ENCODE measurements at places on chromosomes 13 and 19.

- DNase-seq: no peak
These were observed 241.3 kb downstream of the DACH1 start for GRCh38 chr13:71625694-71626093.

DNA sequence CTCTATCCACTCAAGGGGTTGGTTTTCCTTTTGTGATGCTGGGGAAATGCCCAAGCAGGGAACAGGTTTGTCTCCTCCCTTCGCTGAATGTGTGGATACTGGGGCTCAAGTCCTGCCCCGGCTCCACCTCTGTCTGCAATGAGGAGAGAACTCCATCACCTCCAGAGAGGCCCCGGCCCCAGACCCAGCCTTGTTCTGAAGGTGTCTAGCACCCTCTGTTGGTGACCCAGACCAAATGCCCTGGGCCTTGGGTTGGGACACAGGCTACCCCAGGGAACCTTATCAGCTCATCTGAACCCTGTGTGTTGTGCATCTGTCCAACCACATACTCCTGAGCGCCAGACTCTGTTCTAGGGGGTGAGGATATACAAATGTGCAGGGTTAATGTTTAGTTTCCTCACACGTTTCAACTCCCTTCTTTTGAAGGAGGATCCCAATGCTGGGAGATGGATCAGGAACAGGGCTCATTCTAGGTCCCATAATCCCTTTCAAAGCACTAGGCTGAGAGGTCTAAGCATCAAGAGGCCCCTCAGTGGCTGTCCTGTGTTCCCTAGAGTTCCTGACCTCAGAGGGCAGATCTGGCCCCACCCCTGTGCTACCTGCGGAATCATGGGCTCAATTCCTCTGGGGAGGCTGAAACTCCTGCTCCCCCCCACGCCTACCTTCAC, 112.5 kb upstream of the SLC7A1 start:
- DNase-seq: no peak

DNA sequence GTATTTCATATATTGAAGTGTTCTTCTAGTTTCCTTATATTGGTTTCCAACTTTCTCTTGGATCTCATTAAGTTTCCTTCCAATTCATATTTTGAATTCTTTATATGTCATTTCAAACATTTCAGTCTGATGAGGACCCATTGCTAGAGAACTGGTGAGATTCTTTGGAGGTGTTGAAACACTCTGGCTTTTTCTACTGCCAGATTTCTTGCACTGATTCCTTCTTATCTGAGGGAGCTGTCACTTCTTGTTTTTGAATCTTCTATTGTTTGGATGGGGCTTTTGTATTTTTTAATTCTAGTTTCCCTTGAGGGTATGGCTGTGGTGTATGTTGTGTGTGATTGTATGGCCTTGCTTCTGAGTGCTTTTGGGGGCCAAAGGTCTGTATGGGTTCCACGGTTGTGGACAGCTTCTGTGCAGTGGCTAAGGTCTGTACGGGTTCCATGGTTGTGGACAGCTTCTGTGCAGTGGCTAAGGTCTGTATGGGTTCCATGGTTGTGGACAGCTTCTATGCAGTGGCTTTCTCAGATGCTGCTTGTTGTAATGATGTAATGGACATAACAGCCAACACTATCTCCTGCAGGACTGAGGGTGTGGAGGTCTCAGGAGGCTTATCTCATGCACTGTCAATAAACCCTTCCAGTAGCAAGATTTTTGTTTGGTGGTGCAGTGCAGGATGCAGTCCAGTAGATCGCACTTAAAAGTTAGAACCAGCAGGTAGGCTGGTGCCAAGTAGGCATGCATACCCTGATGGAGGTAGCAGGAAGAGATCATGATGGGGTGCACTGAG, 36.8 kb downstream of the ACSBG2 start:
- DNase-seq: no peak

DNA sequence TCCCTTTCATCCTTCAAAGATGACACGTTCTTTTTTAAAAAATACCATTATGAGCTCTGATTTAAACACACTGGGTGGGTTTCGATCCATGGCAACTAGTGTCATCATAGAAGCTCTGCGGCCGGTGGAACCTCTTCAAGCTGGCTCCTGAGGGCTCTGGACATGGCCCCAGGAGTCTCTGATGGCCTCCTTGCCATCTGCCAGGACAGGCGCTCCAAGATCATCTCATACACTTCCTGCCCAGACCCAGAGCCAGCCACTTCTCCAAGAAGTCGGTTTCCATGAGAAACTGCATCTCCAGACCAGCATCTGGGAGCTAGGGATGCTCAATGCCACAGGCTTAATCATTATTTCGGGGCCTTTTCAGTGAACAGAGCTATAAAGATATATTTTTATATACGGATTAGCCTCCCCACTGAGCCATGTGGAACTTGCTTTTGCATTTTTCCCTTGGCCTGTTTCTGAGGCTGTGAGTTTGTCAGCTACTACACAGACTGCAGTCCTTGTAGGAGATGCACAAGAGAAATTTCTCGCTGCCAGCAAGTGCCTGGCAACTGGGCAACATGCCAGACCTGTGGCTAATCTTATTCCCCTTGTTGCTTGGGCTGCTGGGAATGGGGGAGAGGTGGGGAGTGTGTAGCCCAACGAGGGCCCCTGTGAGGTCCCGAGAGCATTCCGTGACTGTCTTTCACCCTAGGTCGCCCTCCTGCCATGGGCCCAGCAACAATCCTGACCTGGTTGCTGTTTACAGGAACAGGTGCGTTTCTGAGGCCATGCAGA, 15.9 kb downstream of the SUGP1 start:
- no peak for DNase-seq

DNA sequence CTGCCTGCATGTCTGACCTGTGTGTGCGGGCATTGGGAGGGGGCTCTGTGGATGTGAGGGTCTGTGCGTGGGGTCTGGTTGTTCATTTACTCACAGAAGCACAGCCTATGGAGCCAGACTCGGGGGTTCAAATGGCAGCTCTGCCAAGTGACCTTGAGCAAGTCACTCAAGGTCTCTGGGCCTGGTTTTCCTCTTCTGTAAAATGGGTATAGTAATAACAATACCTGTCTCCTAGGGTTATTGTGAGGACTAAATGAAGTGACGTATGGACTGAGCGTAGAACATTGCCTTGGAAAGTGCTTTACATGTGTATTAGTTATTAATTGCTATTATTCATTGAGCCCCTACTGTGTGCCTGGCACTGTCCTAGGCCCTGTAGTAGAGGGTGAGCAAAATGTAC, 24.4 kb downstream of the CKM start:
- no peak for DNase-seq

DNA sequence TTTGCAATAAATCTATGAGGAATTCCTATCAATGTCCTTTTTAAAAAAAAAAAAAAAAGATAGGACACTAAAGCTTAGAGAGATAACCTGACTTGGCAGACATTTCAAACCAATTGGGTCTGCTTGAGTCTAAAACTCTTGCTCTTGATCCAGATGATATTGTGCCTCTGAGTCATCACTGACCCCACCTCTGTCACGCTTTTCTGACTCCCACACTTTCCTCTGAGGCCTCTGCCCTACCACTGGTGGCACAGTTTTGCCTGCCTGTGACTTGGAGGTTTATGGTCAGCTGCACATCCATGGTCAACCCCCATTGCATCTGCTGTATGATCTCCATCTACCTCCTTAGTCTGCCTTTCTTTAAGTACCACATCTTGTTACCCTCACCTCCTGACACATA, 328.7 kb downstream of the SPRY2 start:
- no peak for DNase-seq

DNA sequence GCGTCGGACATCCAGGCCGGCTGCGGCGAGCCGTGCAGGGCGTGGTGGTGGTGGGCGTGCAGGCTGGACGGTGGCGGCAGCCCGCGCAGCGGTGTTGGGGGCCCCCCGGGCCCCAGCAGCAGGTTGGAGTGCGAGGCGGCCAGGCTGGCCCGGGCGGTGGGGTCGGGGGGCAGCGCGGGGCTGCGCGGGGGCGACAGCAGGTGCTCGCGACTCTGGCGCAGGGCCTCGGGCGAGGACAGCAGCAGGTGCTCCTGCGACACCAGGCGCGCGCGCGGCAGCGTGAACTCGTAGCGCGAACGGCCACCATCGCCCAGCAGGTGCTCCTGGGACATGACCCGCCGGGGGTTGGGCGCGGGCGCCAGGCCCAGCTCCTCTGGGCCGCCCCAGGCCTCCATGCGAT, 9.8 kb downstream of the SHISA7 start:
- no peak for DNase-seq

GRCh38 chr13:25462301-25463125, 90.7 kb downstream of the ATP8A2 start:
- no peak for DNase-seq

GRCh38 chr19:34676697-34677385, at the start of gene SCGB2B2:
Gene SCGB2B2, minus strand, starts transcription at chr19:34677159. Its CDS starts 82,596 bp downstream, at chr19:34594563.
- DNase-seq: peak; percentile 86

GRCh38 chr19:41595258-41595889, 19.4 kb downstream of the CEACAM21 start:
- DNase-seq: no peak

DNA sequence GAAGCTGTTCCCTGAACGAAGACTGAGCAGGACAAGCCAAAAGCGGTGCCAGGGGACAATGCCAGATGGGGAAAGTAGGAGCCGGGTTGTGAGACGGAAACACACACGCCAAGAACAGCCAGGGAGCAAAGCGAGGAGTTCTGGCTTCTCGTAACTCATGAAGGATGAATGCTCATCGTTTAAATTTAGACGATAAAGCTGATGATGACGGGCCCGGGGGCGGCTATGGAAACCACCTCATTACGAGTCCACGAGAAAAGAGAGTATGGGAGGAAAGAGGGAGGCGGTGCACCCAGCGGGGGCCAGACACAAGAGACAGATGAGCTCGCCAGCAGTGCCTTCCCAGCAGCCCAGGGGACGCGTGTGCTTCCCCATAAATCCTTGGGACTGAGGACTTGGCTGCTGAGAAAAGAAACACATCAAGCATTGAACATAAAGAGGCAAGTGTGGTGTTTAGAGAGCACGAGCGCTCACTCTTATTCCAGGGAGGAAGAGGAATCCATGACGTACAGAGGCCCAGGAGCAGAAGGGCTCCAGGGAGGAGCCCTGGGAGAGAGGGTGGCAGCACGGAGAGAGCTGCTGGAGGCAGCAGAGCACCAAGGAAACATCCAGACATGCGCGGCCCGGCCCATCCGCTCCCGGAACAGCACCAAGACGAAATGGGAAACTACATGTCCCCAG, 70.7 kb downstream of the EPS15L1 start:
- peak; percentile 50 for DNase-seq

DNA sequence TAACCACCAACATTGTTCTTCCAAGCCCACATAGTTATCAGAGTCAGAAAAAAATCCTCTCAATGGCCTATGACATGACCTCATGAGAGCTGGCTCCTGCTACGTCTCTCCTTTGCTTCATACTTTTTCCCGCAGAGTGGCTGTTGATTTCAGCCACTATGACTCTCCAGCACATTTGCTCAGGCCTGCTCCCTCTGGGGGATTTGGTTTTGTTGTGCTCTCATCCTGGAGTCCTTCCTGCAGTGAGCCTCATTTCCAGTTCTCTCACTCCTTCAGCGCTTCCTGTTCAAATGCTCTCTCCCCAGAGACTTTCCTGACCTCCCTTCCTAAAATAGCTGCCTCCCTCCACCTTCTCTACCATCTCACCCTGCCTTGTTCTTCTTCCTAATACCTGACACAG, 72.0 kb upstream of the USP29 start:
- no peak for DNase-seq

DNA sequence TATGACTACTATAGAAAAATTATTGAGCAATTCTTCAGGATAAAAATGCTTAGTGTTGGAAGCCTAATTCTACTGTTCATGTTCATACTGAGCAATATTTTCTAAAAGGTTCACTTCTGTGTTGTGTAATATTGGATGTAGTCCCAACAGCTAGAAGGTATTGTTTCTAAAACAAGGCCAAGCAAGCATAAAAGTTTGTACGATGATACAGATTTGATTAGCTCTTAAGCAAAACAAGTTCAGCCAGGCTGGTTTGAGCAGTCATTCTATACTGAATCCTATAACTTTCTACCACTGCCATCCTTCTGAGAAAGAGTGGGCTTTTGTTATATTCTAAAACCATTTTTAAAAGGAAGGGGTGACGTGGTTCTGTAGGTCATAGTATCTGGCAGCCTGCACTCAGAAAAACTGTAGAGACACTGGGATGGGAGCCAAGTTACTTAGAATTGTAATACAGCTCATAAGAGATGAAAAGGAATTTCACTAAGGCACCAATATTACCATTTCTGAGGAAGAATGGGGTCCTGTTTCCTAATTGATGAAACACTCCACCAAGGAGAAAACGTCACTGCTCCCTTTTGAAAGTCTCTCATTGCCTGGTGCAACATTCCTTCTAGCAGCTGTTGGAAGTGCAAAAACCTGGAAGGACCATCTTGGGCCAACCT, 275.0 kb upstream of the DACH1 start:
- no peak for DNase-seq

GRCh38 chr19:41435936-41436673, 3.6 kb downstream of the DMAC2 start:
- DNase-seq: no peak

DNA sequence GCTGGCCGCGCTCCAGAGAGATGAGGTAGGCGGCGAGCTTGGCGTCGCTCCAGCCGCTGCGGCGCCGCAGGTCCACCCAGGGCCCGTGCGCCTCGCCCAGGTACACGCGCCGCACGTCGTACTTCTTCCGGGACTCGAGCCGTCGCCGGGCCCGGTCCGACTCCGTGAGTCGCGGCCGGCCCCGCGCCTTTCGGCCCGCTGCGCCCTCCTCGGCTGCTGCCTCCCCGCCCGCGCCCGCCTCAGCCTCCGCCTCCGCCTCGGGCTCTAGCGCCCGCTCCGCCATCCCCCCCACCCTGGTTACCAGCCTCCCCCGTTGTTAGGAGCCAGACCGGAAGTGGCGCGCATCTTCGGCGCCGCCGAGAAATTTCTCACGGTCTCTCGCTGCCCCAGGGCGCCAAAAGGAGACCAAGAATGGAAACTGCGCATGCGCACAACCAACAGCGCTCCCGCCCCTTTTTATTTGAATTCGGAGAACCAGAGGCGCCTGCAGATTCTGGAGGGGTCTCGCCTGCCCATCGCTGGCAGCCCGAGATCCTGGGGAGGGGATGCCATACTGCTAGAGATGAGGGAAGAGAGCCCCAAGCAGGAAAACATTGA, at the start of gene ZNF653:
TSS of gene ZNF653 (minus strand) at position 336 of the 597 bp plus-strand sequence. CDS start at position 283, 53 bp downstream.
- DNase-seq: peak; percentile 98

- DNase-seq: peak; percentile 86
These were observed 86.0 kb downstream of the ING1 start for GRCh38 chr13:110799246-110800236.

DNA sequence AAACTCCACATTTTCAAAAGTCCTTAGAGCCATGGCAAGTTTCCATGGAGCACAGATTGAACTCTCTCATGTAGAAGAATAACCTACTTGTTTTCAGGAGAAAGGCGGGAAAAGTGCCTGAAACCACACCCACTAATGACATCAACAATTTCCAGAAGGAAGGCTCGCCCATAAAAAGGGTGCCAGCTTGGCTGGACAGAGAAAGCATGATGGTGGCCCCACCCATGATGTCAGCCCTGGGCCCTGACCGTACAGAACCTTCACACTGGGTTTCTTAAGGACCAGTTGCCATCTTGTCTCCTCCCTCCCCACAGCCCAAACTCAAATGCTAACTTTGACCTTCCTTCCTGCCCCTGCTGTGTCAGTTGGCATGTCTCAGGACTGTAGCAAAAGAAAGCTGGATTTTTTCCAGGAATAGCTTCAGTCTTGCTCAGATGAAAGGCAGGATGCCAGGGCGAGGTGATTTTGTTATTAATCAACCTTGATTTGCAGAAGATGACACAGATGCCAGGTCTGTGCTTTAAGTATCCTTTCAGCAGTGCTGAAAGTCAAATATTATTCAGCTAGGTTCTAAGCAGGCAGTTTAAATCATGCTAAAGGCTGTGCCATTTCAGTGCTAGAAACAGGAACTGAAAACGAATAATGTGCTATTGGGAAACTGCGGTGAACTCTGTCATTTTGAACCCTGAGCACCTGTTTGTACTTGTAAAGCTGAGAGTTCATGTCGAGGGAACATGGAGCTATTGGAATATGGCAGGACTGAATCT, 89.5 kb upstream of the RFC3 start:
- no peak for DNase-seq

GRCh38 chr13:35729926-35730627, 253.6 kb upstream of the MAB21L1 start:
- DNase-seq: no peak
